ENCODE measurements at places on chromosomes 12 and 14. TPM values are rescaled to one million over a fixed set of nuclear protein-coding genes. Genes with fewer than 3 reads are reported as not detected.

The COQ5 gene
- 21.6 TPM for total RNA-seq

The CCDC177 gene
- not detected for total RNA-seq

The DIO2 gene
- not detected for total RNA-seq

The MYH6 gene
- not detected for total RNA-seq

The GDF3 gene
- not detected for total RNA-seq

The TMEM179 gene
- not detected for total RNA-seq

The SLCO1B1 gene
- total RNA-seq: not detected

The PIWIL1 gene
- not detected for total RNA-seq

The KRT78 gene
- not detected for total RNA-seq

The ARHGEF40 gene
- 0.42 TPM for total RNA-seq

The SIX6 gene
- total RNA-seq: not detected

The KRT4 gene
- total RNA-seq: not detected

The IGFBP6 gene
- total RNA-seq: not detected

All from CD4-positive, alpha-beta memory T cell (primary cell).